ENCODE measurements at places on chromosomes 6 and 20.

DNA sequence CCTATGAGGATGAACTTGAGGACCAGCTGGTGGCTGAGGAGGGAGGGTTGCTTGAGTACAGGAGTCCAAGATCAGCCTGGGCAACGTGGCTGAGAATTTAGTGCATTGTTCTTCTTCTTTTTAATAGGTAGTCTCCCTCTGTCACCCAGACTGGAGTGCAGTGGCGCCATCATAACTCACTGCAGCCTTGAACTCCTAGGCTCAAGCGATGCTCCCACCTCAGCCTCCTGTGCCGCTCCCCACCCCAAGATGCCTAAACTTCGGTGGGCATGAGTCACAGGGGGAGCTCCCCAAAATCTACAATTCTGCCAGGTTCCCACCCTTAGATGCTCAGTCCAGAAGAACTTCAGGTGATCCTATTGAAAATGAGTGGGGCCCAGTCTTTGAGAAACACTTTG is 21.4 kb downstream of the FAM50B start:
- DNase-seq = no peak

- DNase-seq = no peak
Observed at GRCh38 chr20:48875233-48875913, 46.1 kb upstream of the ARFGEF2 start.

DNA sequence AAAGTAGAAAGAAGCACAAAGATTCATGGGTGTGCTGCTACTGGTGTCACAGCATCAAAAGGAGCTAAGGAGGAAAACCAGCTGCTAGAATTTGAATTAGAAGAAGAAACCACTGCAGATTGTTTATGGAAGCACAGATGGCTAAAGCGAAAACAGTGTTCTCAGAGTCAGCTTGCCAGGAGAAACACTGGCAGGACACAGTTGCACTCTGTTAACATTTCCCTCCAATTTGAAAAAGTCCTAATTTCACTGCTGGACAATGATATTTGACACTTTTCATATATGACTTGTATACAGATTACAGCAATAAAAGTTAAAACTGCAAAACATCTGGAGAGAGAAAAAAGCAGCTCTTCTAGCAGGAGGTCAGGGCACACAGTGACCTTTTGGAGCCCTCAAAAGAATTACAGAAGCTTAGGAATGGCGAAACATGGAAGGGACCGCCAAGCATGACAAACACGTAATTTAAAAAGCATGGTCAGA is 314.5 kb downstream of the COL12A1 start:
- no peak for DNase-seq

GRCh38 chr6:4320860-4321259 is 185.5 kb upstream of the ECI2 start:
- no peak for DNase-seq

DNA sequence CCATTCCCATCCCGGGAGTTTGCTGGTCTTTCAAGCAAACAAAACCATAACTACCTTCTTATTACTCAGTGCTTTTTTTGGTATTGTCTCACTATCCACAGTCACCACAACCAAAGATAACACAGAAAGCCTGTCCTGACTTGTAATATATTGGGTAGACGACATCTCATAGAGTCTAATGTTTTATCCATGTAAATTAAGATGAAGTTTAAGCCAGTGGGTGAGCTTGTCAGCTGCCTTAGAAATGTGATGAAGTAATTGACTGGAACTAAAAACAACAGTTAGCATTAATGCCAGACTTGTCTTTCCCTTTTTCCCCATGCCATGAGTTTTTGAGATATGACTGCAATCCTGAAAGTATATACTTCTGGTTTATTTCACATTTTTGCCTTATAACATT is 282.7 kb upstream of the PRDM1 start:
- no peak for DNase-seq

DNA sequence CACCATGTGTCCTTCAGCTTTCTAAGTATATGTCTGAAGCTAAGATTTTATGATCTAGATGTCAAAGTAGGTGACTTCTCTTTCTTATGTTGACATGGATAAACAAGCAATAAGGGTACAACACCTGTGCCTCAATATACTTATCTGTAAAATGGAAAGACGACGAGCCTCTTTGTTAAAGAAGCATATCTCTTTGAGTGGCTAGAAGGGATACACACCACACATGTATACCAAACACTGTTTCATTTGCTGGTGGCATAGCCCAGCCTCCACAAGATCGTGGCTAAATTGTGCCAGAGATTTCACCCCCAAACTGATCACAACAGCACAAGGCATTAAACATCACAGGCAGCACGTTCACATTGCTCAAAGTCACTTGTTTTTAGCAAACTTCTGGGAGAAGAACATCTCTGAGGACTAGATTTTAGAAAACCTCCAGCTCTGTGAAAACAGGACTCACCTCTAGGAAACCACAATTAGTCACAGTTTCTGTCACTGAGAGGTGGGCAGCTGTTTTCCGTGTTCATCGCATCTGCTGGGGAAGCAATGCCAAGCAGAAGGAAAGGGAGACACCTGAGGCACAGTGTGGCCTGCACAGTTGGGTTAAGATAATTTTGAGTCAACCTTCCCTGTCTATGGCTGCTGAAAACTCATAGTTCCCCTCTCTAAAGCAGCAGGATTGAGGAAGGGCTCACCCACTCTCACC is 263.0 kb upstream of the PLCB4 start:
- DNase-seq = no peak

DNA sequence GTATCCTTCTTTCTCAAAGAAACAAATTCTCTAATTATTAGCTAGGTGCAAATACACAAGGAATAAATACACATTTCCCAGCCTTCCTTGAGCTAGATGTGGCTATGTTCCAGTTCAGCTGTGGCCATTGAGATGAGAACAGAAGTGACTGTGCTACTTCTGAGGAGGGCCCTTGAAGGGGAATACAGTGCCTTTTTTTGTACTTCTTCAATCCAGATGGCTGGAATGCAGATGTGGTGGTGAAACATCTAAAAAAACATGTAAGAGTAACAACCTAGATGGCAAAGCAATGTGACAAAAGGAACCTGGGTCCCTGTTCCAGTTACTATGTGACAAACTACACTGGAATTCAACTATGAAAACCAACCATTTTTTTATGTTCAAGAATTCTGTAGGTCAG is 115.4 kb upstream of the DST start:
- no peak for DNase-seq

- no peak for DNase-seq
Observed at GRCh38 chr20:11978496-11978895, 60.8 kb downstream of the BTBD3 start.

GRCh38 chr6:1625794-1626435 is 16.2 kb downstream of the FOXC1 start:
- DNase-seq = no peak

DNA sequence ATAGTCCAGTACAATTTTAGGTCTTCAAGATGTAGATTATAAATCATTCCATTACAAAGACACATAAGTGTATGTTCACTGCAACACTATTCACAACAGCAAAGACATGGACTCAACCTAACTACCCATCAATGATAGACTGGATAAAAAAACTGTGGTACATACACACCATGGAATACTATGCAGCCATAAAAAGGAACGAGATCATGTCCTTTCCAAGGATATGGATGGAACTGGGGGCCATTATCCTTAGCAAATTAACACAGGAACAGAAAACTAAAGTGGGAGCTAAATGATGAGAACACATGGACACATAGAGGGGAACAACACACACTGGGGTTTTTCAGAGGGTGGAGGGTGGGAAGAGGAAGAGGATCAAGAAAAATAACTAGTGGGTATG is 6.3 kb downstream of the RTN4IP1 start:
- no peak for DNase-seq

DNA sequence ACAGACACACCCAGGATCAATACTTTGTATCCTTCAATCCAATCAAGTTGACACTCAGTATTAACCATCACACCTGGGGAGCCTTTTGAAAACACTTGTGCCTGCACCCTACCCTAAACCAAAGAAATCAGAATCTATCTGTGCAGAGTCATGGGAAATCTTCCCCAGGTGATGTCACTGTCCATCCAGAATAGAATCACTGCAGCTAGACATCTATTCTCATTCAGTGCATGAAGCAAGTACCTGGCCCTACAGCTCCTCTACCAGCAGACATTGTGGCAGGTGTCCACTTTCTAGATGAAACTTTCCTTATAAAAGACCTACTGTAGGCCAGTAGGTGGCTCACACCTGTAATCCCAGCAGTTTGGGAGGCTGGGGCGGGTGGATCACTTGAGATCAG is 262.4 kb upstream of the MARCKS start:
- DNase-seq = no peak

DNA sequence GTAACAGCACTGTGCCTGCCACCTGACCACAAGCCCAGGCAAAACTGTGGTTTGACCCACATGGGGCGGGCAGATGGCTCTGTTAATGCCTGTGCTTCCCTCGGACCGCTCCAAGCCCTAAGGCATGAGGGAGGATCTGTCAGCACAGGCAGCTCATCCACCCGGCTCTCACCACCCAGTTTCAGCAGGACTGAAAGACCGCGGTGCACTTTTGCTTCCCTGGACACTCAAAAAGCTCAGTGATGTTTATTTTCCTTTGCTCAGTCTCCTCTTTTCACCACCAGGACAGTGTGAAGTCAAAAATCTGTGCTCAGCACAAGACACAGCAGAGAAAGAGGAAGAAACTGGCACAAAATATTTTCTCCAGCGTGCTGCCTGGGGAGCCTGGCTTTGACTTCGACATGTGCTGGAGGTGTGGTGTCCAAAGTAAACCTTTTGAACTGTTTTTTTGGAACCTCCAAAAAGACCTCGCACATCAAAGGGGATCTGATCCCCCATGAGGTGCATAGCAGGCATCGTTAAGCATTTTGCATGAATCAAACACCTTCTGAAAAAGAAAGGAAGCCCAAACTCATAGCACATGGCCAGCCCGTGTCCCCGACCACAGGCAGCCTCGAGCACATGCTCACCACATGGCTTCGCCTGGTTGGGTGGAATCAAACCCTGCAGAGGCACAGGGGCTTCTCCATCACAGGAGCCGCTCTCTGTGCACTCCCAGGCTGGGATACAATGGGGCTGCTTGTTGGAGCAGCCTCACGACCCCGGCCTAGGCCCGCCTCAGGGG is 441.7 kb upstream of the JARID2 start:
- DNase-seq = no peak

GRCh38 chr6:29236060-29236459 is 65.4 kb downstream of the OR2J2 start:
- no peak for DNase-seq

GRCh38 chr6:149277621-149278020 is 39.9 kb upstream of the TAB2 start:
- no peak for DNase-seq

DNA sequence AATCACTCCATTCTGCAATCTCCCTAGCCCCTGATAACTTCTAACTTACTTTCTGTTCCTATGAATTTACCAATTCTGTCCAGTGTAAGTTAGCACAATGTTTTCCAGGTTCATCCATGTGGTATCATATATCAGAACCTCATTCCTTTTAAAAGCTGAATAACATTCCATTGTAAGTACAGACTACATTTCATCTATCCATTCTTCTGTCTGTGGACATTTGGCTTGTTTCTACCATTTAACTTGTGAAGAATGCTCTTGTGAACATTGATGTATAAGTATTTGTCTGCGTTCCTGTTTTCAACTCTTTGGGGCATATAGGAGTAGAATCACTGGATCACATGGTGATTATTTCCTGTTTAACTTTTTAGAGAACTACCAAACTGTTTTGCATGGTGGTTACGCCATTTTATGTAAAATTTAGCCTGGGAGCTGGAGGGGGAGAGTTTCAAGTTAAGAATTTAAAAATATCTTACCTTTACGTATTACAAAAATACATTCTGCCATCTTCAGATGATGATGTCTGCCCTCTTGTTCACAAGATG is 156.5 kb downstream of the BTBD3 start:
- DNase-seq = no peak

GRCh38 chr20:60420676-60421229 is 462.5 kb downstream of the CDH26 start:
- DNase-seq = no peak

- DNase-seq = no peak
Observed at GRCh38 chr20:61855286-61855685, 210.4 kb downstream of the TAF4 start.

DNA sequence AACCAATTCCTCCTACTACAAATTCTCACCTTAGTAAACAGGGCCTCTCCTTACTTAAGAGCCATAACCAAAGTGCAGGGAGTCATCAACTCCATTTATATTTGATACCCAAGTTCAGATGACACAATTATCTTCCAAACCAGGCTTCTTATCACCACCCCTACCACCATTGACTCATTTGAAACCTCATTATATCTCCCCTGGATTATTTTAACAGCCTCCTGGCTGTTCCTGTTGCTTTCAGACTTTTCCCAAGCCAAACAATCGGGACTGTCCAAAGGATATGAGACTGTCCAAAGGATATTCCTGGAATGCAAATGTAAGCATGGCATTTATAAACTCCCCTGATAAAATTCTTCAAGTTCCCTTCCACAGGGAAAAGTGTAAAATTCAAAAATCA is 394.3 kb downstream of the MAFB start:
- DNase-seq = no peak

DNA sequence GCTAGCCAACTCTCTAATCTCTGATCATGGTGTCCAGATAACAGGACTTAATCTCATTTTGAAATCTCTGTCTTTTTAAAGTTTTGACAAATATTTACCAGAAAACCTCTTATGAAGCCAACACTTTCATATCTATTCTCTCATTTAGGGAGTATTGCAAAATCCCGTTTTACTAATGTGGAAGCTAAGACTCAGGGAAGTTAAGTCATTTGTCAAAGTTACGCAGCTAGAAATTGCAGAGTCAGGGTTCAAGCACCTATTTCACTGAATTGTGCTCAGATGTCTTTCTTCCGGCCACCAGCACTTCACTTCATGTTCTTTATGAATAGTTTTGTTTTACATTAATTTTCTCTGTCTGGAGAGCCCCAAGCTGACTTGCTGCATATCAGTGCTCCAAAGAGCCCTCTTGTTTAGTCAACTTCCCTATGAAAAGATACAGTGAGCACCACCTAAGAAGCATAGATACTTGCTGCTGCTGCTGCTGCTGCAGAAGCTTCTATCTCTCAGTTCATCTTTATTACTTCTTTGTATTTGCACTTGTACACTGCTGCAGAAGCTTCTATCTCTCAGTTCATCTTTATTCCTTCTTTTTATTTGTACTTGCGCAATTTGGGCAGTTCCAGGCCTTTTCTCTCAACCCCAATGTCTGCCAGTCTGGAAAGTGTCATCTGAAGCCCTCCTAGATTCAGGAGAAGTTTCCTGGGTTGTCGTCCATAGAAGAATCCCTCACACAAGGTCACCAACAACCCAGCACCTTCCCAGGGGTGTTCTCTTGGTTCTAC is 329.7 kb downstream of the MAFB start:
- DNase-seq = no peak

GRCh38 chr6:143405373-143406154 is 44.9 kb downstream of the ADAT2 start:
- no peak for DNase-seq

GRCh38 chr6:105193647-105194046 is 13.8 kb upstream of the POPDC3 start:
- peak; percentile 59 for DNase-seq

GRCh38 chr20:21456207-21456606 is 57.7 kb downstream of the NKX2-2 start:
- no peak for DNase-seq

- DNase-seq = no peak
Observed at GRCh38 chr6:157221049-157221816, 102.1 kb downstream of the TMEM242 start.

Measured in NCI-H446 (cell line).